Fibroblast of lung (primary cell): ENCODE measurements at places on chromosomes 4 and X. TPM values are rescaled to one million over a fixed set of nuclear protein-coding genes. Genes with fewer than 3 reads are reported as not detected.

GRCh38 chr4:15654593-15655222 is 449 bp downstream of the FBXL5 start:
- DNase-seq: peak; percentile 41

DNA sequence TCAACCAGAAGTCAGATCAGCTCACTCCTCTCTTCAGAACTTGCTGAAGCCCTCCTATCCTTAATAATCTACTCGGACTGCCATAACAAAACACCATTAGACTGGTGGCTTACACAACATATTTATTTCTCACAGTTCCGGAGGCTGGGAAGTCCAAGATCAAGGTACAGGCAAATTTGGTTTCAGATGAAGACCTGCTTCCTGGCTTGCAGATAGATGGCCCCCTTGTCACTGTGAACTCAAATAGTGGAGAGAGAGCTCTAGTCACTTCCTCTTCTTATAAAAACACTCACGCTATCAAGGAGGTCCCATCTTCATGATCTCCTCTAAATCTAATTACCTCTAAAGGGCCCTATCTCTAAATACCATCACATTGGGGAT is 125.1 kb downstream of the CAMK2D start:
- no peak for DNase-seq

- DNase-seq: no peak
Measured at GRCh38 chr4:74919783-74920182, 13.1 kb upstream of the PARM1 start.

DNA sequence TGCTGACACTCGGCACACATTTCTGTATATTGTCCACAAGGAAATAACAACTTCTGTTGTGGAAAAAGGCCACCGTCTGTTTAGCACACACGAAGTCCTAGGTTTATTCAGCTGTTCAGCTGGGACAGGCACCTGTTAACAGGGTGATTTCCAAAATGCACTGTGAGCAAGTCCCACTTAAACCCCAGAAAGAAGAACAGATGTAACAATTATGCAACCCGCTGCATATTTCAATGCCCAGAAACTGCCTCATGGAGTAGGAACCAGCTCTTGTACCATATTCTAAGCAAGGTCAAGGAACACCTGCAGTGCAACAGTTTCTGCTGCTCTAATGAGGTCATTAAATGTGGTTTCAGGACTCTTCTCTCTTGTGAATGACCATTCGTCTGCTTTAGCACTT is 77.1 kb downstream of the GEMIN8 start:
- no peak for DNase-seq

DNA sequence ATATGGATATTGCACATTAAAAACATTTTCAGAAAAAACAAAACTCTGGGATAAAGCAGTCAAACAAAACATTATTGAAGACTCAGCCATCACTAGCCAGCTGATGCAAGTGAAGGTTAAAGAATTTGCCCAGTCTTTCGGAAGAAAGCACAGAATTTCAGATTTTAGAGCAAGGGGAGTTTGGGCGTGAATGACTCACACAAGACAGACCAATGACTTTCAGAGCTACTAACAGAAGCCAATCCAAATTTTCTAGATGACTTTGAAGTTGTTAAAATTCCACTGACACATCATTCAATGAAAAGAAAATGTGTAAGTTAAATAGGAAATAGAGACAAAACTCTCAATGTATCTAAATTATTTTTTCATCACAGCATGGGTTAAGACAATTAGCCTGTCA is 4.0 kb downstream of the MRFAP1L1 start:
- DNase-seq: no peak

DNA sequence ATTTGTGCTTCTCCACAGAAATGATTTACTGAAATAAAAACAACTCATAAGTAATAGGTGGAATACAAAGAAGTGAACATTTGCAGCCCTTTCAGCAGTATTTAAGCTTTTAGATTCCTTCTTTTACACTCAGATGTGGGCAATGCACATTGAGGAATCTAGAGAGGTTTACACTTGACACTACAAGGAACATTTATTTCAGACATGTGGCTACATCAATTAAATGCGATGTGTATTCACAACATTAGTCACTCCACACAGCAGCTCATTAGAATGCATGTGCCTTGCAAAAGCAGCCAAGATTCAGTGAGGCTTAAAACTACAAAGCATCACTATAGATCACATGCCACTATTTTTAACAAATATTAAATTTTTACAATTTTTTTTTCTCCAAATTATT is 480.7 kb downstream of the INPP4B start:
- DNase-seq: peak; percentile 77

DNA sequence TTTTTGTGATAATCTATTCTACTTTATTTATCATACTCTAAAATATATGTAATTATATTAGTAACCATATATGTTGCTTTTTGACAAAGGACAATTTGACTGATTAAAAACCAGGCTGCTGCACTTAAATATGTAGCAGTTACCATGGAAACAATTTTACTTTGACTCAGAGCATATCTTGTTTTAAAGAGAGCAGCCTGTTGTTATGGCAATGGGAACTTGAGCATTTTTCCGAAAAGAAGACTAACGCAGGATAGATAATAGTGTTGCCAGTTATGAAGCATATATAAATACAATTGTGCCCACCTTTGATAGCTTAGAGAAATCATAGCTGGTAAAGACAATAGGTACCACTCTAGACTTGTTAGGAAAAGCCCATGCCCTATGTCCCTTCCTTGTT is 283.0 kb downstream of the GASK1B start:
- no peak for DNase-seq

DNA sequence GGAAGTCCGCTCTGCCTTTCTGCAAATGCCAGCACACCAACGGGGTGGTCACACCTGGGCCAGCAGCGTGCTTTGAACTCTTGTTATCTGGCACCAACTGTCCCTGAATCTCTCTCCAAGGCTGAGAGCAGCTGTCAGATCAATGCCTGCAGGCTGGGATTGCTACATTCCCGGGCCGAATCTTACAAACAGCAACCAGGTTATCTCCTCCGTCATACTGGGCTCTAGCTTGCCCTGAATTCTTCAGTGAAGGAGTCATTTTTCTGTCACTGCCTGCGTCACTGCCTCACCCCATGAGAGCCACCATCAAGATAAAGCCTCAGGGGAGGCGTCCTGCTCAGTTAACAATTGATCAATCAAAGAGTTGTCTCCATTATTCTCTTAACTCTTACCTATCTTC is 329.4 kb upstream of the PPARGC1A start:
- no peak for DNase-seq

GRCh38 chr4:68391436-68391835 is 41.5 kb upstream of the YTHDC1 start:
- DNase-seq: no peak

DNA sequence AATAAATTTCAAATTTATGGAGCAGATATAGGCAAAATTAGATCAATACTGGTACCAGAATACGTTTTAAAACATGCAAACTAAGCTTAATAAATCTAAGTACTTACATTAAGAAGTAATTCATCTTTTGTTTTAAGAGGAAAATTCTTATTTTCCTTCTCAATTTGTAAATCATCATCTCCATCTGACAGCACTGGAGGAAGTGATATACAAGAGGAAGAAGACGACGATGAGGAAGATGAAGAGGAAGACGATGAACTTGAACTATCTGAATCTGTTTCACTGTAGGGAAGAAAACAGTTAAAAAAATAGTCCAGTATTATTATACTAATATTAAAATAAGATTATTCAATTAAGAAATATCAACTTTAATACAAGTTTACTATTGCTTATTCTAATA is 2.6 kb downstream of the NAF1 start:
- DNase-seq: no peak

DNA sequence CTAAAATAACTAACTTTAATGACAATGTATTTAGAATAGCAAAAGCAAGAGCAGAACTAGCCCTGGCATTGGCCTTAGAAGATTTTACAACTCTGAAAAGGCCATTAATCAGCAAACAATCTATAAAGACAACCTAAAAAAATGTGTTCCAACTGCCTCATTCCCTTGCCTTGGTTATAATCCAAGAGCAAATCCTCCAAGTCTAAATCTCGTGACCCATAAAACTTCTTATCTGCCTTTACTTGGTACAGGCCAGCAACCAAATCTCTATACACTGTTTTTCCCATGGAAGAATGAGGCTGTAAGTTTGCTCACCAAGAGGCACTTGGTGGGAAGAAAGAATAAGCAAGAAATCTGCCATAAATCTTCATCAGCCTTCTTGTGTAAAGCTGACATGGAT is 175.3 kb upstream of the MID1 start:
- peak; percentile 15 for DNase-seq

DNA sequence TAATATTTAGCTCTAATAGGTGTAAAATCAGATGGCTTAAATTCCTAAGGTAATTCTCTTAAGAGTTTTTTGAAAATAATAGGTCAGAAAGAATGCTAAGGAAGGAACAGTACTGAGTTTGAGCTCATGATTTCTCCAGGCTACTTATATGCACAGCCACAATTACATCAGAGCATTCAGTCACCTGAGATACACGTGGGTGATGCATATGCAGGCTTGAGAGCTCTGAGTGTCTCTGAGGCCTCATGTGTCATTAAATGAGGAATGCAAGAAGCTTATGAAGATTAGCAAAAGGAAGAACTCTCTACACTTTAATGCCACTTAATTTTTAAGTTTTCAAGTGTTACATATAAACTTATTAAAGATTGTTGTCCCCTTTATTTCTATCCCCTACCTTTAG is 124.0 kb upstream of the STIM2 start:
- DNase-seq: peak; percentile 58

DNA sequence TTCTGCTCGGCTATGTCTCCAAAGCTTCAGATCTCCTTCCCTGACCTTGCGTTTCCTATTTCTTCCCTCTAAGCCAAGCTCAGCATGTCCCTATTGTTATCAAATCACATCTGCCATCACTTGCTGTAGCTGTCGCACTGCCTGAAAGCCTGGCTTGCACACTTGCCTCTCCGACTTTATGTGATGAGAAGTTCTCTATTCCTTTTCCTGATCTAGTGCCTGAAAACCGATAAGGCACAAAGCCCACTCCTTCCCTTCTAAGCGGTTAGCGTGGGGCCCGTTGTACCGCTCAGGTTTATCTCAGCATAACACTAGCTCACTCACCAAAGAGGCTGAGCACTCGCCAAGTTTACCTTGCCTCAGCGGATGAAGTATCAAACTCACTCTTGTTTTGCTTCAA is 816 bp downstream of the NMU start:
- no peak for DNase-seq

- DNase-seq: no peak
Measured at GRCh38 chr4:174066611-174067205, 216.8 kb downstream of the FBXO8 start.

- no peak for DNase-seq
Measured at GRCh38 chrX:32084757-32085156, 1012.9 kb upstream of the FTHL17 start.

- peak; percentile 3 for DNase-seq
Measured at GRCh38 chrX:46208225-46208854, 336.9 kb downstream of the ZNF674 start.

GRCh38 chr4:2598511-2599303 is 62.3 kb downstream of the FAM193A start:
- DNase-seq: peak; percentile 18

GRCh38 chr4:95547715-95548471 is 880 bp downstream of the UNC5C start:
- no peak for DNase-seq

DNA sequence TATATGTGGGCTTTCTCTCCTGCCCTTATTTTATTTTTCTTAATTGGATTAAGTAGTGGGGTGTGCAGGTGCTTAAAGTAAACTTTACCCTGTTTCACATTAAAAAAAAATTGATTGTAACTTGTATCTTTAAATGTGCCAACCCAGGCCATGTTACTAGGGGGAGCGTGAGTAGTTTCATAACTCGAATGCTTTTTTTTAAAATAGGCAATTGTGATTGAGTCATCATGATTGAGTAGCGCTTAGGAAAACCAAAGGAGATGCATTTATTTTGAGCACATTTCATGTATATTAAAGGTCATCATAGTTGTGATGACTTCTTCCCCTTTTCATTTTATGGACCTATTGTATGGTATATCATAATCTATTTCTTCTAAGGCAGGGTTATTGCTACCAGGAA is 32.2 kb downstream of the GPAT3 start:
- no peak for DNase-seq

GRCh38 chr4:93657527-93657926 is 171.0 kb upstream of the ATOH1 start:
- no peak for DNase-seq

DNA sequence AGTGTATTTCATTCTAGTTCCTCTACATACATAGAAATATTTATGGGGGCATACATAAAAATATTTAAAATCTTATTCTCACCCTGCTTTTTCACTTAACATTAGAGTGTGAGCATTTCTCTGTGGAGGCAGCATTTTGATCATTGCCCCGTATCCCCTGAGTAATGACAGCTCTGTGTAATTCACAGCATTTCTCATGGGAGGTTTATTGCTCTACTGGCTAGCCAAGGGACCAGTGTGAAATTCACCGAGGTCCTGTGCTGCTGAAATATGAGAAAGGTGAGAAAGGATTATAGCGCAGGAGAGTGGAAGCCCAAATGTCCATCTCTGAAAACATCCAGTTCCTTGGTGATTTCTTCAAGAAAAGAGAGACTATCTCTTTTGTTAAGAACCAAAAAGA is 22.9 kb downstream of the PDGFC start:
- DNase-seq: no peak

- DNase-seq: no peak
Measured at GRCh38 chr4:151000747-151001429, 14.2 kb downstream of the LRBA start.

- no peak for DNase-seq
Measured at GRCh38 chr4:62822306-62822705, 1586.9 kb downstream of the TECRL start.

- no peak for DNase-seq
Measured at GRCh38 chr4:168380290-168380689, 61.7 kb upstream of the DDX60 start.

DNA sequence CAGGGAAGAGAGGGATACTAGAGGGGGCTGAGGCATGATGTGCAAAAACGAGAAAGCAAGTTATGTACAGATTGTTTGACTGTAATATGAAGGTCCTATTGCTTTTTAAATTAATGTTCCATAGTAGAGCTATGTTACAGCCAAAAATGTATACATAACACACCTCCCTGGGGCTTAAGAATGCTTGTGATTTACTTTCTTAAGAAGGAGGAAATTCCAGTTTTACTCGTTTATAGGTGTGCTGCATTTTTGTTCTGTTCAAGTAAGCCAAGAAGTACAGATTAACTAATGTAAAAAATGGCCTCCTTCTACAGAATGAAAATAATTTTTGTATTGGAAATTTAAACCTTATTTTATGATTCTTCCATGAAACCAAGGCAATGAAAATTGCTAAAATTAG is 614.4 kb upstream of the NR3C2 start:
- no peak for DNase-seq

GRCh38 chr4:121800638-121800960 is 524 bp upstream of the EXOSC9 start:
- no peak for DNase-seq

GRCh38 chr4:55546506-55546755 is 278 bp downstream of the CLOCK start:
- no peak for DNase-seq

GRCh38 chrX:12896935-12897334 is 9.5 kb upstream of the TLR8 start:
- no peak for DNase-seq

Gene YTHDC1
- 38.5 and 47.6 TPM in 2 replicates for total RNA-seq

Gene P2RY4
- under 0.01 TPM in 2 replicates for total RNA-seq

Gene CPE
- total RNA-seq: 51.7 and 63.2 TPM in 2 replicates

Gene CFAP99
- under 0.01 TPM in 1 of 2 replicates, not detected in the other for total RNA-seq

Gene SUPT20HL2
- not detected in 2 replicates for total RNA-seq

Gene GPR50
- not detected in 2 replicates for total RNA-seq

Gene C4orf50
- total RNA-seq: not detected in 2 replicates

Gene UGT2B10
- total RNA-seq: not detected in 2 replicates

Gene NLGN3
- total RNA-seq: 0.51 and 0.83 TPM in 2 replicates

Gene SLC4A4
- 9.8 and 12.2 TPM in 2 replicates for total RNA-seq

Gene VCX3A
- not detected in 2 replicates for total RNA-seq

Gene CXorf49
- not detected in 2 replicates for total RNA-seq

Gene RGN
- total RNA-seq: 15.4 and 23.8 TPM in 2 replicates

Gene TAF7L
- total RNA-seq: 0.33 and 0.51 TPM in 2 replicates
